Fibroblast of skin of left biceps (primary cell): ENCODE measurements at places on chromosomes 2 and 18.

GRCh38 chr2:72140621-72140960 lies 7.1 kb downstream of the CYP26B1 start:
- no peak for DNase-seq

DNA sequence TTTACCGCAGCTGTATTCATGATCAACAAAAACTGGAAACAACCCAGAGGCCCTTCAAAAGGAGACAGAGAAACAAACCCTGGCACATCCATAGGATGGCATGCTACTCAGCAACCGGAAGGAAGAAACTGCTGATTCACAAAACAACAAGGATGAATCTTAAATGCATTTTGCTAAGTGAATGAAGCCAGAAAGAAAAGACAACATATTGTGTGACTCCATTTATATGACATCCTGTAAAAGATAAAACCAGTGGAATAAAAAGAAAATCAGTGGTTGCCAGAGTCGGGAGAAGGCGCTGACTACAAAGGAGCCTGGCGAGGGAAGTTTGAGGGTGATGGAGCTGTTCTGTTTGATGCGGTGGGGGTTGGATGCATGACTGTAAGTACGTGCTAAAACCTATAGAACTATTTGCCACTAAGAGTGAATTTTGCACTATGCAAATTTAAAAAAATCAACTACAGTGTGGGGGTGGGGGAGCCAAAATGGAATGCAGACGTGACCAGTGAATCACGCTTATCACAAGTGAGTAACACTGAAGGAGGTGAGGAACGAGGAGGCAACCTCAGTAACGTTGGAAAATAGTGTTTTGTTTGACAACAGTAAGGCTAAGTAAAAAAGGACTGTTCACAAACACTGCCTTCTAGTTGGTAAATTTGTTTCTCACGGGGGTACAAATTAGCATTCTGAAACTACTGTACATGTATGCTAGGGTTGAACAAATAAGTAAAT lies 108.9 kb downstream of the INHBB start:
- DNase-seq = peak; percentile 18

DNA sequence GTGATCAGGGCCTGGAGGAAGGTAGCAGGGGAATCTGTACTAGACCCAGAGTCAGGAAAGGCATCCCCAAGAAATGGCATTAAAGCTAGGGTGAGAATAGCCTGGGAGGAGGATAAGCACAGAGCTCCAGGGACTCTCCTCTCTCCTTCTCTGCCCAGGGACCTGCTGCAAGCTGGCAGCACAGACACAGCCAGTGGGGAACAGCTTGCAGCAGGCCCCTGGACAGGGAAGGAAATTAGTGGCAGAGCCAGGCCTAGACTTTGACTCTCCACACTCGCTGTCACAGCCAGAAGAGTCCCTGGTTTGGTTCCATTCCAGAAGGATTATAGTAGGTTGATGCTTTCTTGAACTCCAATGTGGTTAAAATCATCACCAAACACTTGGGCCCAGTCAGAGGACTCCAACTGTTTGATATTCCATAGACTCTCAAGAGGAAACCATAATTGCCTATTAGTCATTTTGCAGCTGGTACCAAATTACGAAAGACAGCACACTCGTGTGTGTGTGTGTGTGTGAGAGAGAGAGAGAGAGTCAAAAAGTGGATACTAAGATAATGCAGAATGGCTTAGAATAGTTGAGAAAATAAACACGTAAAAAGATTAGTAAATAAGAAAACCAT lies 95.5 kb upstream of the ATP8B1 start:
- DNase-seq = peak; percentile 86

DNA sequence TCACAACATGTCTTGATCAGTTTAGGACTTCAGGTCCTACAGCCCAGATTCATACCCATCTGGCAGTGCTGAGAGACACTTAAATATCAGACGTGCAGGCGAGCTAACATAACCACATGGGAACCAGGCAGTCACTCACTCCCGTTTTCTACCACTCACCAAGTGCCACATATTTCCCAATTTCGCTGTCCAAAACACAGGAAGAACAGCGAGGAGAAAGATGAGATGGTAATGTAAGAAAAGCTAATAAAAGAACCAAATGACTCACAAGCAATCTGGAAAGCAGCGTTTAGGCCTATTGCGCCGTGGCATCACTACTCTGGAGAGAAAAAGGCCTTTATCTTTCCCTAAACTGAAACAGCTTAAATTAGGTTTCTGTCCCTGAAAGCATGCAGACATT lies 647.8 kb upstream of the SLC39A10 start:
- peak; percentile 38 for DNase-seq

GRCh38 chr18:61967252-61967891 lies 74.6 kb upstream of the RNF152 start:
- DNase-seq = no peak
